Mammary epithelial cell (primary cell): ENCODE measurements at places on chromosomes 5 and 9. TPM values are rescaled to one million over a fixed set of nuclear protein-coding genes. Genes with fewer than 3 reads are reported as not detected.

The PHF24 gene
- total RNA-seq: under 0.01 TPM

DNA sequence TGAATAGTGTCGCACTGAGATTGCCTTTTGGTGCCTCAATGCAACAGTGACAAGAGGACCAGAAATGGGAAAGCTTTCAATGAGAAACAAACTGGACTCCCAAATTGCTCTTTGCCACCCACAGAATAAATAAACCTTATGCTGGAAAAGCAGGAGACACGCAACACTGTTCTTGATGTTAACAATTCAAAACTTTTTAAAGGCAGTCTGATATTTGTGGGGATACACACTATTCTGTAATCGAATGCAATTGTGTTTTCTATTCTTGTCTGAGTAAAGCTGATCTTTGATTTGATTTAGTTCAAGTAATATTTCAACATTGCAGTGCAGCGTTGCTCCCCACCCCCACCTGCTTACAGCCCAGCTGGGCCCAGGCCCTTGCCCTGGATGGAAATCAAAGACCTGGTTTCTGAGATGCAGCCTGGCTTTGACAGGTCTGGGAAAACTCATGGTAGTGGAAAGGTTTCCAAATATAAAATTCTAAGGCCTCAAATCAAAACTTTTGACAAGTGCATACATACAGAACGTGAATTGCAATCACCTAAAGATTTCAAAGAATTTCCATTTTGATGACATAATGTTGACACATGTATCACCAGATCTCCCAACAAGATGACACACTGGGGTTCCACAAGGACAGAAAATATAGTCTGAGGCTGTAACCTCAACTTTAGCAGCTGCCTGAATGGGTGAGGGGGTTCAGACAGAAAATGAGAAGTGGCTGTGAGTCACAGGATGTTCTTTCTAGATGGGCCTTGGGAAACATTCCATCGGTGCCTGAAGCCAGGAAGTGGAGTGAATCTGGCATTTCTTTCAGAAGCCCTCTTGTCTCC is 55.1 kb downstream of the ABCA1 start:
- DNase-seq: peak; percentile 97

- DNase-seq: peak; percentile 91
Observed at GRCh38 chr9:98162613-98163012, 29.8 kb downstream of the CORO2A start.

DNA sequence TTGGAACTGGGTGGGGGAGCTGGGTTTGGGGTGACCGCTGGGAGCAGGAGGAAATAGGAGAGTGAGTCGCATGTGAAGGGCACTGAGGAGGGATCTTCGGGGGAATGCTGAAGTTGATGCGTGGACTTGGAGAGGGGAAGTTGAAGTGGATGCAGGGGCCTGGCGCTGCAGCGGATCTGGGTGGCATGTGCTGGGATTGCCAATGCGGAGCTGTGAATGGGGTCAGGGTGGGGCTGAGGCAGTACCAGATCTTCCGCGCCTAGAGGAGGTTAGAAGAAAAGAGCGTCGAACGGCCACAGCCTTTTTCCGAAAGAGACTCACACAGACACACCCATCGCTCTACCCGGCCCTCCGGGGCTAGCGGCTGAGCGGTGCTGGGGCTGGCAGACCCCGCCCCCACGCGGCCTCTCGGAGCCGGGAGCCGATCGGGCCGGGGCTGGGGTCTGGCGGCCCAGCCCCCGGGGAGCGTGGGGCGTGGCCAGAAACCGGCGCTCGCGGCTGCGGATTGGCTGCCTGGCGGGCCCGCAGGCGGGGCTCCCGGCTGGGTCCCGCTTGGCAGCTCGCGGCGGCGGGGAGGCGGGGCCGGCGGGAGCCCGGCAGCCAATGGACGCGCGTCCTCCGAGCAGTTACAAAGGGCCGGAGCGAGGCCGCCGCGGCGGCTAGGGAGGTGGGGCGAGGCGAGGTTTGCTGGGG is at the start of gene TGFBR1:
Gene TGFBR1, plus strand, starts transcription at position 655 of the 693 bp plus-strand sequence. CDS start 93 bp downstream, outside the sequence.
- peak; percentile 89 for DNase-seq

DNA sequence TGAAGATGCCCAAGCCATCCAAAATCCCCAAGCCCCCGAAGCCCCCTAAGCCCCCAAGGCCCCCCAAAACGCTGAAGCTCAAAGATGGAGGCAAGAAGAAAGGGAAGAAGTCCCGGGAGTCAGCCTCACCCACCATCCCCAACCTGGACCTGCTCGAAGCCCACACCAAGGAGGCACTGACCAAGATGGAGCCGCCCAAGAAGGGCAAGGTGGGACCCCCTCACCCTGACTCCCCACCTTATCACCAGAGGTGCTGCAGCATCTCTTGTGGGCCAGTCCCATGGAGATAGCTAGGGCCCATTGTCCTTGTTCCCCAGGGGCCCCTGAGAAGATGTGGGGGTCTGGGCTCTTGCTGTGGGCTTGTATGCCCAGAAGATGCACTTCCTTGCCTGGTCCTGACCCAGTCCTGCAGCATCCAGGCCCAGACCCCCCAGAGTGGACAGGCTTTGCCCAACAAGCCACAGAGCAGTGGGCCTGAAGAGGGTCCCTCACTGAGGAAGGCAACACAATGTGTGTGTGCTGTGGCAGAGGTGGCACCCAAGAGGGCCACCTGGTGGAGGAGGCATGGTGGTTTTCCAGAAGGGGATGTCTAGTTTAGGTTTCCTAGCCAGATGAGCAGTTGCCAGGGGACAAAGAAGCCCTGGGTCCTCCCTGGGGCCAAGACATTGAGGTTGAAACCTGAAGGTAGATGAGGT is 84.1 kb downstream of the PHF2 start:
- DNase-seq: no peak

GRCh38 chr5:78328585-78329173 is 31.7 kb upstream of the SCAMP1 start:
- peak; percentile 46 for DNase-seq
